Prostate gland (tissue), 2 donors: ENCODE measurements at places on chromosomes 7 and 10.

DNA sequence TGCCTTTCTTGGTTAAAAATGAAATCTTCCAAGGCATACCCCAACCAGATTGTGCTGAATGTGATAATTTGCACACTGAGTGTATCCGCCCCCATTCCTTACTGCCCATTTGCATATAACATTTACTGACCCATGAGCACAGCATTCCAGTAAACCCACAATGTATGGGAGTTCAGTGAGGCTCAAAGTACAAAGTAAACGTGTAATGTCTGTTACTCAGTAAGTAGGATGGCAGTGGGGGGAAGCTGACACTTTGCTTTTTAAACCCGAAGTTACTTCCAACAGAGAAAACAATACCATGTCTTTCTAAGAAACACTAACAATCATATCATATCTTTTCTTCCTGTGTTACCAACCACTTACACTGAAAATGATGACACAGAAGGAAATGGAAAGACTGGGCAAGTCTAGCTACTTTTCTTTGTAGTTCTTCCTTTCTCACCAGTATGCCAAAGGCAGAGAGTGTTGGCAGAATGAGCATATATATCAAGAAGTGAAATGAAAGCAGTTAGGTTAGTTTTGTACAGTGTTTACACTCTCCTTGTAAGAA is 27.1 kb upstream of the SOSTDC1 start:
- no peak for DNase-seq
- H3K27me3 ChIP-seq = no peaks in the 10 kb centered on the region
- no peak overlapping the region for H3K27ac ChIP-seq
- no peaks in the 10 kb centered on the region for H3K36me3 ChIP-seq

DNA sequence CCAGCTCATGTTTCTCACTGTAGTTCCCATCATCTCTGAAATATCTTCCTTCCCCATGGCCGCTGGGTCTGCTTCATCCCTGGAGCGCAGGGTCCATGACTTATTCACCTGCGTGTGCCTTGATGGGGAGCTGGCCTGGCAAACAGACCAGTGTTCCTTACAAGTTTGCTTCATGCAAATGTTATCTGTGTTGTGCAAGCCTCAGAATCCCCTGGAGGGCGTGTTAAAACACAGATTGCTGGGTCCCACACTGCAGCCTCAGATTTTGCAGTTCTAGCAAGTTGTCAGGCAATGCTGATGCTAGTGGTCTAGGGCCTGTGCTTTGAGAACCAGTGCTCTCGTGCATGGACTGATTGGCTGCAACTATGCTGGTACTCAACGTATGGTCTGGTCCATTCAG is 7.2 kb upstream of the DMBT1 start:
- H3K36me3 ChIP-seq = no peaks in the 10 kb centered on the region
- DNase-seq = no peak
- no peak overlapping the region for H3K27ac ChIP-seq
- H3K27me3 ChIP-seq = no peaks in the 10 kb centered on the region
- no peaks in the 10 kb centered on the region for H3K4me1 ChIP-seq

DNA sequence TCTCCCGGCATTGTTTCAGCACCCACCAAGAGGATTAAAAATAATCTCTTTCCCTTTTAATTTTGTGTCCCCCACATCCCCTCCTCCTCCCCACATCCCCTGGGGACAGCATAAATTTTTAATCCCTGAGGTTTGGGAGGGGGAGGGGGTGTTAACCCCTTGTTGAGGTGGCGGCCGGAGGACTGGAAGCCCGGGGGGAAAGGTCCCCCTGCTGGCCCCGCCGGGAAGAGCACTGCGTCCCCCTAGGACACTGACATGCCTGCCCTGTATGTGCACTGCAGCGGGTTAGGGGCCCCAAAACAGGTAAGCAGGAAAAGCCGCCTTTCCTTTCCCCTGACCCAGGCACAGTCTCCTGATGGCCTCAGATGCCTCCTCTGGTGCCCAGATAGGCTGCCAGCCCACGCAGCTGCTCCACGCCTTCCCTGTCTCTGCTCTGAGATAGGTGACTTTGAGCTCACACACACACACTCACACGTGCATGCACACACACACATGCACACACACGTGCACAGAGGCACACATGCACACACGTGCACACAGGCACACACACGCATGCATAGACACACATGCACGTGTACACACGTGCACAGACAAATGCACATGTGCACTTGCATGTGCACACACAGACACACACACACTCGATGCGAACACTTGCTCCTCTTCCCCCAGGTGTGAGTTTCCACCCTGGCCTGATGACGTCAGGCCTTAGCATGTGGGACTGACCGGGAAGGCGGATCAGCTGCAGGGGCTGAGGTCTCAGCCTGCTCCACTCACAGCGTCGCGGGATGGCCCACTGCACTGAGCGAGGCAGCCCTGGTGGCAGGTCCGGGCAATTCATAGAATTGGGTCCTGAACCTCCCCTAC is 12.3 kb downstream of the CNPY1 start:
- H3K4me3 ChIP-seq = no peak overlapping the region
- DNase-seq = no peak

DNA sequence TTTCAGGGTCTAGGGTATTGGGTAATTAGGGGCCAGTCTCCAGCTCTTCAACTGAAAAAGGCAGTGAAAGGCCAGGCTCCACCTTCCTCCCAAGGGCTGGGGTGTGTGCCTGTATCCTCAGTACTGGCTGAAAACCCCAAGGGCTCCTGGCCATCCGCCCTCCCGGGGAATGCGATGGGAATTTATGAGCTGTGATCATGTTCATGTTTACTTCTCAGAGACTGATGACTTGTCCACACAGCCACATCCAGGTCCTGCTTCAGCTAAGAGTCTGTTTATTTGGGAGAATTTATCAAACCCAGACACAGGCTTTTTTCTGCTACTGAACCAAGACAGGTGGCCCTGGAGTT is 91.7 kb downstream of the CCDC3 start:
- no peak overlapping the region for H3K4me3 ChIP-seq
- peaks cover 4% of the 10 kb centered on the region for H3K4me1 ChIP-seq

DNA sequence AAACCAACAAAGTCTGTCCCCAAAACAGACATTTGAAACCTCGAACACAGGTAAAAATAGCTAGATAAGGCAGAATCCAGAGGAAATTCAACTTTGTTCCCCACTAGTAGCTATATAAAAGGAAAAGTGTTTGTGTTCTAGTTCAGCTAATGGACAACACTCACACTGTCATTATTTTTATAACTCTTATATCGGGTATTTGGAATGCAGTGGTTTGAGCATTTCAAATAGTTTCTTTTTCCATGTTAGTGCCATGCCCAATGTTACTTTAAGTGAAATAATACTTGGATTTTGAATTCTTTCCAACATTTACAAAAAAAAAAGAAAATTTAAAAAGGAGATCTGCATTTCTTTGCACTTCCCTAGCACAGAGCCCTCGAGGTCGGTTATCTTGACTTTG is 213.6 kb downstream of the DOCK4 start:
- H3K36me3 ChIP-seq = no peaks in the 10 kb centered on the region
- no peaks in the 10 kb centered on the region for H3K4me1 ChIP-seq
- H3K4me3 ChIP-seq = no peak overlapping the region
- H3K27me3 ChIP-seq = no peaks in the 10 kb centered on the region
- DNase-seq = no peak

- H3K27me3 ChIP-seq = no peaks in the 10 kb centered on the region
- H3K4me3 ChIP-seq = no peak overlapping the region
- no peak overlapping the region for H3K27ac ChIP-seq
- no peaks in the 10 kb centered on the region for H3K36me3 ChIP-seq
Observed at GRCh38 chr10:111968647-111969046, 214.9 kb downstream of the GPAM start.
